ENCODE measurements at places on chromosomes 1 and 21.
A peak's percentile ranks its signal among the peaks of the same experiment; 100 is the strongest.

DNA sequence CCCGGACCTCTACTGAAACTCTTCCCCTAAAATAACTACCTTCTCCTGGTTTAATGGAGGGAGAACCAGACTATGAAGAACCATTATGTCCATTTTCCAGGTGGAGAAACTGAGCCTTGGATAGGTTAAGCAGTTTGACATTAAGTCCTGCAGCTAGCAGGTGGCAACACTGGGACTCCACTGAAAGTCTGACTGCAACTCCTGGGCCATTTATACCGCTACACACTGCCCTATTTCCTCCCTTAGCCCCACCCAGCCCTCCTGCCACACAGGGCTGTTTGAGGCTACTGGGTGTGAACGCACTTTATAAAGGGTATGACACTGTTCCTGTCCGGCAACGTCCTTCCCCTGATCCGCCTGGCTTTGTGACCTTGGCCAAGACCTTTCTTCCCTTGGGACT, 511 bp upstream of the INPP5B start:
- no peak for ATAC-seq

GRCh38 chr1:175560192-175560591, 183.2 kb downstream of the TNR start:
- ATAC-seq, result no peak

DNA sequence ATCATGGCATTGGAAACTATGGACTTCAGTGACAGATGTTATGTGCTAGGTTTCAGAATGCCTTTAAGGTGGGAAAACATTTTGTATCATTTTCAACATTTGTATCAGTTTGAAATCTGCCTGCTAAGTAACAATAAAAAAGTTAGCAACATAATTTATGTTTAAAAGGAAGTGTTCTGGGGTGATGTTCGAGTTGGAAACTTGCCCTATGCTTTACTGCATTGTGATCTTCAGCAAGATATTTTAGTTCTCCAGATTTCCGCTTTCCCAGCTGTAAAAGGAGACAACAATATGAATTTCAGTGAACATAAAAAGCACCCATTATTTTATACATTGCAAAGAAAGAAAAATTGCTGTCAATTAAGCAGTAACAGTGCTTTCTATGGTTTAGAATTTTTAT, 187.4 kb downstream of the DISC1 start:
- no peak for ATAC-seq

DNA sequence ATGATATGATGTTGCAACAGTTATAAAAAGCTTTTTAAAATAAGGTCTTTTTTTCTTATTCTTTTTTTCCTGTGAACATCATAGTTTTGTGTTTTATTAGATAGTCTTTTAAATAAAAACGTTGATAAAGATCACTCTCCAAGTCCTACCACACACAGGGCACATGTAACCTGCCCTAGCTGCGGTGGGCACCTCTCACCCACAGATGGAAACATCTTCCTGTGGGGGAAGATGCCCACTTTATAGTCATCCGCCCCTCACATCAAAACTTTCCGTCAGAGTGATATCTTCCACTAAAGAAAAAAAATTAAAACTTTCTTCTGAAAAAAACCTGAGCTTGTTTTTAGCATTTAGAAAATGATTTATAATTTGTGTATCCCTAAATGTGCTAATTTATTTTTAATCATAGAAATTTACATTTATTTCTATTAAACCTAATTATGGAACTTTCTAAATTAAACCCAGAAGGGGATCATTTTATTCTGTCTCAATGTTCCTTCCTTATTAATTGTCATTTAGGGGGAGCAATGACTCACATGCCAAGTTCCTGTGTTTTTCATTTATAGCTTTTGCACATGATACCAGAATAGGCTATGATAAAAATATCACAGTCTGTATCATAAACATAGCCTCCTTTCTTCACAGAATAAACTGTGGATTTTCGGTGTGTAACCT, 24.7 kb downstream of the TNFRSF9 start:
- peak; percentile 41 for ATAC-seq

- no peak for ATAC-seq
Observed at GRCh38 chr1:247177755-247178154, 5.9 kb upstream of the ZNF124 start.

DNA sequence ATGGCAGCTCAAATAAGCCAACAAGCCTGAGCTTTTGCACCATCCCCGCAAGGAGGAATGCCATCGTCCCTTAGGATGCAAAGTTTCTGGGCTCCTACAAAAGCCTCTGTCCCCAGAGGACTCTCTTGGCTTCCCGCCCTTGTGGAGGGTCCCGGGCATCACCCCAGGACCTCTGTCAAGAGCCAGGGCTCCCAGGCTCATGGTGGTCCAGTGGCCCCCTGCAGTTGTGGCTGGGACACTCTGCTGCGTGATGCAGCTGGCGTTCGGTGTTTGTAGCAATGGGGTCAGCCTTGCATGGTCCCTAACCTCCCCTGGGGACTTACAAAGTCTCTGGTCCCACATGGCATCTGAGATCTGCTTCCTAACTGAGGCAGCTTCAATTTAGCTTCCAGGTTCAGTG, 104.7 kb downstream of the RIPK4 start:
- ATAC-seq, result no peak

GRCh38 chr1:203076031-203076511, 9.7 kb downstream of the MYOG start:
- ATAC-seq, result no peak

DNA sequence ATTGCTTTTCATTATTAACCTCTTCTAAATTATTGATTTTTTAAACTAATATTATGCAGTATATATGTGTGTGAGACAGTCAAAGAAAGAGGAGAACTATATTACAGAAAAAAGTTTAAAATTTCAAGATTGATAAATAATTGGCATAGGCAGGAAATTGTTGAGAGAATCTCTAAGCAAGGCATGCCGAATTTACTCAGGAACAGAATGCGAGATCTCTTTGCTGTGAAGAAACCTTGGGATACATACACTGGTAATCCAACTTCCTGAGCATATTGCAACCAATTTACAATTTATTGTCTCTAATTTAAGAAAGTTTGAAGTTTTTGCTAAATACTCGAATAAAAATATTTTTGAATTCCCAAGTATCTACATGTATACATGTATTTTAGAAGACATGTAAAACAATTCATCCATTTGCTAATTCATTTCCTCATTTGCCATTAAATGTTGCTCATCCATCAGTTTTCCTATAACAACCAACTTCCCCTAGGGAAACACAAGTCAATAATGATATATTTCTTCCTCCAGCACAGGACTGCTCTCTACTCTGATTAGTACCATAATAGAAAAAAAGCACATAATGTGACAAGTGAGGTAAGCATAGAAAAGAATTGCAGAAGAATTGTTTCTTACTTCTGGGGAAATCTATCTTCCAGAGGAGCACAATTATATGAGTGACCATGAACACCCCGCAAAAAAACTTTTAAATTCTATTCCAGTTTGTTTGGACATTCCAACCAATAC, 588 bp downstream of the LRRC39 start:
- no peak for ATAC-seq

DNA sequence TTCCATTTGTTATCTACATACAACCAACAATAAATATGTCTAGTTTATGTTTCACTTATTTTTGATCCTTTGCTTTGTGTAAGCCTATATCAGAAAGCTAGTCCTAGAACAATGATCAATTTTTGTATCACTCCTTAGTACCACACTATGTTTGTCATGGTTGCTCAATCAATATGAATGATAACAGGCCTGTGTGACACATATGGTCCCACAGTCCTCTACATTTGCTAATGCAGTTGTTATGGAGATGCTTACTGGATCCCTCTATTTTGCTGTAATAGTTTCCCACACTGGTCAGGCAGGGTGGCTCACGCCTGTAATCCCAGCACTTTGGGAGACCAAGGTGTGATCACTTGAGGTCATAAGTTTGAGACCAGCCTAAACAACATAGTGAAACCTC, 59.1 kb downstream of the ERO1B start:
- no peak for ATAC-seq

DNA sequence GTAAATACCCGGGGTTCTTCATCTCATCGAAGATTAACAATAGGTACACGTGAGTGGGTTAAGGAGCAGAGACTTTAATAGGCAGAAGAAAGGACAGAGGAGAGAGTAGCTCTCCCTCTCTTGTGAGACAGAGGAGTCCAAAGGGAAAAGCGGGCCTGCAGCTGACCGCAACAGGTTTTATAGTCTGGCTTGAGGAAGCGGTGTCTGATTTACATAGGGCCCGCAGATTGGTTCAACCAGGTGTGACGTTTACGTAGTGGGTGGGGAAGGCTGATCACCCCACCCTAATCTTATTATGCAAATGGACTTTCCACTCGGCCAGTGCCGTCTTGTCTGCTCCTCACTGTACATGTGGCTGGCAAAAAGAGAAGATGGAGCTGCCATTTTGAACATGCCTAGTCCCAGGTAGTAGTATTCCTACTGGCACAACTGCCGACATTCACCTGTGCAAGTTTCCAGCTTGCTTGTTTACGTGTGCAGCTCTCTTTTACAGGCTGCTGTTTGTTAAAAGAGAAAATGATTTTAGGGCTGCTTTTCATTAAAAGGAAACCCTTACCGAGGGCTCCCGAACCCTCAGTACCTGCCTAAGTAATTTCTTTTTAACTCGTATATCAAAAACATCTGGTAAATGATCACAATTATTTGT, 10.6 kb downstream of the CDC14A start:
- no peak for ATAC-seq

DNA sequence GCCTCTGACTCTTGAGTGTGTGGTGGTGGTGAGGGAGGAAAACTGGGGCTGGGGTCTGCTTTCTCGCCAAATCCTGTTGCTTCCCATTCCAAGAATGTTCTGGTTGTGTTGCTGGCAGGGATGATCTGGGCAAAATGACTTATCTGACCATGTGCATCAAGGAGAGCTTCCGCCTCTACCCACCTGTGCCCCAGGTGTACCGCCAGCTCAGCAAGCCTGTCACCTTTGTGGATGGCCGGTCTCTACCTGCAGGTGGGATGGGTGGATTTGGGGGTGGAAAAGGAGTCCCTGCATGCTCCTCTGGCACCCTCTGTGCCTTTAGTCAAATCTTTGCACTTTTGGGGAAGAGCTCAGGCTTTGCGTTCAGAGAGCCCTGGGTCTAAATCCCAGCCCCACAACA, 18.1 kb downstream of the CYP4B1 start:
- ATAC-seq, result no peak

DNA sequence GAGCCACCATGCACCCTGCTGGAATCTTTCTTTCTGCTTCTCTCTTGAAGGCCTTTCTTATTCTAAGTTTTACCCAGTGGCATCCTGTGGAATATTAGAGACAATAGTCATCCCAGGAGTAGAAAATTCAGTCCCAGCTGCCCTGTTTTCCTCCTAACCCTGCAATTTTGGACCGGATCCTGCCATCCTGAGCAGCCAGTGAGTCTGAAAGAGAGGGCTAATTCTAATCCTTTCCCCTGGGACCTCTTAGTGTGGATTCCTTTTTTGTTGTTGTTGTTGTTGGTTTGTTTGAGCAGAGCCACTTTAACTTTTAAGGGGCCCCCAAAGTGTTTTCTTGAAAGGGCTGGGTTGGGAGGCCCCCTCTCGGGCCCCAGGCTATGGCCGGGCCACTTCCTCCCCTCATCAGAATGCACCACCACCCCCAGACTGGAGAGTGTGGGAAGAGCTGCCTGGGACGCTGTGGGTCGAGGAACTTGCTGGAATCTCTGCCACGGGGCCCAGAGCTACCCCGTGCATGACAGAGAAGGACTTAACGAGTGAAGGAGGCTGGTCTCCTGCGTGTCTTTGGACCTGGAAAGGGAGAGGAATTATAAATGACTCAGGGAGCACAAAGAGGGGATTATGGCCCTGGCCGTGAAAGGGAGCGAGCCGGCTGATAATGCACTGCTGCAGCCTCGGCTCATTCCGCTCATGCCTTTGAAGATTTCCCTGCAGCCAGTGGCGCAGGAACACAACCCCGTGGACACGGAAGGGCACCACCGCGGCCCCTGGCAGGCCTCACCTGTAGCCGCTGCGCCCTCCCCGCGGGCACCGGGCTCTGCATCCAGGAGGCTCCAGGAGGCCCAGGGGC, 81.0 kb upstream of the AKT3 start:
- ATAC-seq, result no peak

- no peak for ATAC-seq
Observed at GRCh38 chr1:33273961-33274371, 17.7 kb downstream of the ZNF362 start.

GRCh38 chr1:90993245-90993644, 28.6 kb downstream of the ZNF644 start:
- ATAC-seq, result no peak

GRCh38 chr1:75503221-75503974, 107.5 kb downstream of the SLC44A5 start:
- no peak for ATAC-seq

GRCh38 chr1:62928885-62929284, 145.0 kb downstream of the ATG4C start:
- ATAC-seq, result no peak

DNA sequence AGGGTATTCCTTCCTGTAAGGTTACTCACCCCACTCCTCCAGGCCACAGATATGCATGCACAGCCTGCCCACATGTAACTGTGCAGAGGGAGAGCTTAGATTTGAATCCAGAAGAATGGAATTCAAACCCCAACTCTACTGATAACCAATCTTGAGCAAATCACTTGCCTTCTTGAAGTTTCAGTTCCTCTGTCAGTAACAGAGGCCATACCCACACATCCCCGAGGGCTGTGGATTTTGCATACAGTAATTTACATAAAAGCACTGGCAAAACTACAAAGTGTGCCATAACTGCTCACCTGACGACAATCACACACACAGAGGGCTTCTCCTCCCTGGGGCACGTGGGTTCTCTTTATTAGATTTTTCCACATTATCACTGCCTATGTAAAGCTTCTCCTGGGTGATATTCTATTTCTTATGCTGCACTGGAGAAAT, 18.6 kb downstream of the CD247 start:
- peak; percentile 35 for ATAC-seq

DNA sequence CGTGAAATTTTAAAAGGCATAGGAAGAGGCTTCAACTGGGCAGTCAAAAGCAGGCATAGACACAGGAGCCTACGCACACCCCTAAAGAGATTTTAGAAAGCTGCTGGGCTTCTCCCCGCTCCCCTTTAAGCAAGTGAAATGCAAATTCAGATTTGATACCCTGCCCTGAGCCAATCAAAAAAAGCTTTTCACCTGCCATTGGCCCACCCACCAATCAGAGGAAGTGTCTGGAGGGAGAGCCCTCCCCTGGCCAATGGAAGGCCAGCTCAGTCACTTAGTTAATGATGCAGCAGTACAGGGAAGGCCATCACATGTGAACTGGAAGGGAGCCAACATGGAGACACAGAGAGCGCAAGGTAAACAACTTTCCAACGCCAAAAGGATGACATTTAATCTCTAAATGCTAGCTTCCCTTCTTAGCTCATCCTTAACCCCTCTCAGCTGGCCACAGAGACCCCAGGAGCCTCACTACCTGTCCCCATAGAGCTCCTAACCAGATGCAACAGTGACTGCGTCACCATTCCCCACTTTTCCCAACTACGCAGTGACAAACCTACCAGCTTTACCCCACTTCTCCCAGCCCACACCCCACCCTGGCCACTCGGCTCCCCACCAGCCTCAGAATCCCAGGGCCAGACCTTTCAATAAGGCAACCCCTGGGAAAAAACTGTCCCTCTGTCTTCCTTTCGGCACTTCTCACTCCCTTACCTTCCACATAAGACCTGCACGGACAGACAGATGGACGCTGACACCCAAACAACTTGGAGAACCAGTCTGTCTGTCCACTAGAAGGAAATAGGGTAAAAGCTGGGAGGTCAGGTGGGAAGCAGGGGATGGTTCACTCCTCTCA, 71.0 kb downstream of the CD46 start:
- ATAC-seq, result peak; percentile 42
